Progenitor cell of endocrine pancreas (in vitro differentiated cells): ENCODE measurements at places on chromosomes 2 and 18.

- no peak for DNase-seq
These were observed 18.5 kb upstream of the DNER start for GRCh38 chr2:229732897-229733296.

- DNase-seq: peak; percentile 37
These were observed at the start of gene LYPD1 for GRCh38 chr2:132669908-132670495. TSS of gene LYPD1 (minus strand) at chr2:132670205. CDS start at chr2:132669932, 273 bp downstream.

GRCh38 chr2:157106950-157107349 lies 150.6 kb upstream of the GALNT5 start:
- DNase-seq: no peak

DNA sequence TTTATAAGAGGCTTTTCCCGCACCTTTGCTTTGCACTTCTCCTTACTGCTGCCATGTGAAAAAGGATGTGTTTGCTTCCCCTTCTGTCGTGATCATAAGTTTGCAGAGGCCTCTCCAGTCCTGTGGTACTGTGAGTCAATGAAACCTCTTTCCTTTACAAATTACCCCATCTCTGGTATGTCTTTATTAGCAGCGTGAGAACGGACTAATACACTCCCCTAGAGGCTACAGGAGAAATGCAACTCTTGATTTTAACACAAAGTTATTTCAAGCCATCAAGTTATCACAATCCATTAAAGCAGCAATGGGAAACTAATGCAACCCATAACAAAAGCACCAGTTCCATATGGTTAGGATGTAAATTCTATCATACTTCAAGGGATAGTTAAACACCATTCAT lies 1378.8 kb upstream of the DDX18 start:
- DNase-seq: no peak

DNA sequence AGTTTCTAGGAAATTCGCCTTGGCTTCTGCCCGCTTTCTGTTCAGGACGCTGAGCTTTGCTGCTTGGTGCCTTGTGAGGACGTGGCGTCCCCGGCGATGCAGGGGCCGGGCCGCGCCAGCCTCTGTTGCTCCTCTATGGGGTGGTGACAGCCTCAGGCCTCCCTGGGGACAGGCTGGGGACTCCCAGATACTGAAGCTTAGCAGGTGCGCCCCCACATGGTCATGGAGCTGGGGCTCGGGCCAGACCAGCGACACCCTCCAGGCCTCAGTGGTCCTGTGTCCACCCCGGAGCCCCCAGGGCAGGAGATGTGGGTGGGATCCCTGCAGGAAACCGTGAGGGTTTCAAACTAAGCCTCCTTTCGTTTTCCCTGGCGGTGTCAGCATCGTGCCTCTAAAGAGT lies 29.2 kb downstream of the KCNG2 start:
- DNase-seq: no peak

GRCh38 chr2:98773169-98773568 lies 42.2 kb upstream of the MGAT4A start:
- no peak for DNase-seq

GRCh38 chr2:12828980-12829379 lies 112.2 kb downstream of the TRIB2 start:
- DNase-seq: no peak

DNA sequence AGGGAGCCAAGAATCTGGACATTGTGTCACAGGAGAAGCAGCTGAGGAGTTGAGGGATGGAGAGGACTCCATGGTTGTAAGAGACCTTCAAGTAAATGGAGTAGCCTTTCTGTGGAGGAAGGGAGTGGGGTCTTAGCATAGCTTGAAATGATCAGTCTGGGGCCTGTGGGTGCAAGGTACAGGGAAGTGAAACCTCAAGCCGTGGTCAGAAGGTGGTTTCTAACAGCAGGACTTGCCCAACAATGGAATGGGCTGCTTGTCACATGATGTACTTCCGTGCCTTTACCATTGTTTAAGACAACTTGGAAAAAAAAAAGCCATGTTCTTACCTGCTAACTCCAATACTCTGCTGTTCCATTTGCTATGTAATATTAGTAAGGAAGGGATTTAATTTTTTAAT lies 140.7 kb downstream of the LDLRAD4 start:
- DNase-seq: no peak

- DNase-seq: no peak
These were observed 5.3 kb downstream of the ADCY3 start for GRCh38 chr2:24914713-24915112.

- DNase-seq: no peak
These were observed 35.8 kb downstream of the MTCL1 start for GRCh38 chr18:8741117-8741516.

DNA sequence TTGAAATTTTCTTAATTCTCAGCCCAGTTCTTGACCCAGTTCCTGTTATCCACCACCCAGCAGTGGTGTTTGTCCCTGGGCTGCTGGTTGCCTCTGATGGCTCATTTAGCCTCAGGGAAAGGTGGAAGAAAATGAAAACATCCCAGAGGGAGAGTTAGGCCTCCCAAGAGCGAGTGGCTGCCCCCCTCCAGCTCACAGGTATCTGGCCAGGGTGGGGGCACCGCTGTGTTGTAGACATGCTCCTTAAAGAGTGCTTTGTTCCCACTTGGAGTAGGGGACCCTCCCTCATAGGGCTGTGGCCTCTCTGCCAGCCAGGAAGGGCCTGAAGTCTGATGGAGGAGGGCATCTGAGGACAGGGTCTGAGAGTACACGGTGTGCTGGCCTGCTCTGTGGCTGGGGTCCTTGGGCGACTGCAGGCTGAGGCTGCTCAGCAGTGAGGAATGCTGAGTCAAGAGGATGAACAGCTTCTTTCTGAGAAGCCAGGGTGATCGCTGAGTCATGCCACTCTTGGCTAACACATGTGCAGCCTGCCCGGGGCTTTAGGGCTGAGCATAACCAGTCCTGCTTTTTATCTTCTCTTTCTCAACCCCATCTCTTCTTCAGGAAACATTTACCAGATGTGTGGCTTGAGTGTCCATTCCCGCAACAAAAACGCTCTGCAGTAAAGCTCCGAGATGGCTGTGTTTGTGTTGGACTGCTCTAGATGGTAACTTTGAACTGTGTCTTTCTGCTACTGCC lies 72.3 kb downstream of the IL1R2 start:
- DNase-seq: no peak

DNA sequence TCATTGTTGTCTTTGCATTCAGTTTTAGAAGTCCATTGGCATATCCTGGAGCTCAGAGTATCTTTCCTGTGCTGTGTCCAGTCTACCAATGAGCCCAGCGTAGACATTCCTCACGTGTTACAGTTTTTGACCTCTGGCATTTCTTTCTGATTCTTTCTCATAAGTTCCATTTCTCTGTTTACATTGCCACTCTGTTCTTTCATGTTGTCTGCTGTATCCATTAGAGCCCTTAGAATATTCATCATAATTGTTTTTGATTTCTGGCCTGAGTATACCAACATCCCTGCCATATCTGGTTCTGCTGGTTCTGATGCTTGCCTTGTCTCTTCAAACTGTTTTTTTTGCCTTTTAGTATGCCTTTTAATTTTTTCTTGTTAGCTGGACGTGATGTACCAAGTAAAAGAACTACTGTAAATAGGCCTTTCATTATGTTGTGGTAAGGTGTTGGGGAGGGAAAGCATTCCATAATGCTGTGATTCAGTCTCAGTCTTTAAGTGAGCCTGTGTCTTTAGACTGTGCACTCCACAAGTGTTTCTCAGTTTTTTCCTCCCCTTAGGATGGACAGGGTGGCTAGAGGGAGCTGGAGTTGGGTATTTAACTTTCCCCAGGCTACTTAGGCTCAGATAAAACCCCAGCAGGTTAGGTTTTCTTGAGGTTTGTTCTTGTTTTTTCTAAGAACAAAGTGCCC lies 35.6 kb downstream of the CEP192 start:
- DNase-seq: no peak

DNA sequence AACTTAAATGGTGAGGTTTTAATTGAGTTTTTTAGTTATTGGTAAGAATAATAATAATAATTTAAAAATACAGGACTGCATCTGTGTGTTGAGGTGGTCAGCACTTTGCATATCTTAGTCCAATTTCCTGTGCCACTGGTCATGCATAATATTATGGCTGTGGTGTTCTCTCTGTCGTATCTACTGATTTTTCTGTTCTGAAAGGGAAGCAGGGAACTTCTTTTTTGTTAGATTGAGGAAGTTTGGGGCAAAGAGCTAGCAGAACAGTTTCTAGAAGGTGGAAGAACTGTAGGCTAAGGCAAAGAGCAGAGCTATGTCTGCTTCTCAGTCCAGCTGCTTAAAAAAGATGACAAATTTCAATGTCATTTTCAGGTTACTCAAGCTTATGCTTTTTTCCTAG lies 74.3 kb downstream of the XRCC5 start:
- no peak for DNase-seq

GRCh38 chr18:8140841-8141501 lies 468.3 kb upstream of the RAB12 start:
- DNase-seq: no peak

GRCh38 chr2:237915576-237915975 lies 51.2 kb upstream of the UBE2F start:
- DNase-seq: no peak

DNA sequence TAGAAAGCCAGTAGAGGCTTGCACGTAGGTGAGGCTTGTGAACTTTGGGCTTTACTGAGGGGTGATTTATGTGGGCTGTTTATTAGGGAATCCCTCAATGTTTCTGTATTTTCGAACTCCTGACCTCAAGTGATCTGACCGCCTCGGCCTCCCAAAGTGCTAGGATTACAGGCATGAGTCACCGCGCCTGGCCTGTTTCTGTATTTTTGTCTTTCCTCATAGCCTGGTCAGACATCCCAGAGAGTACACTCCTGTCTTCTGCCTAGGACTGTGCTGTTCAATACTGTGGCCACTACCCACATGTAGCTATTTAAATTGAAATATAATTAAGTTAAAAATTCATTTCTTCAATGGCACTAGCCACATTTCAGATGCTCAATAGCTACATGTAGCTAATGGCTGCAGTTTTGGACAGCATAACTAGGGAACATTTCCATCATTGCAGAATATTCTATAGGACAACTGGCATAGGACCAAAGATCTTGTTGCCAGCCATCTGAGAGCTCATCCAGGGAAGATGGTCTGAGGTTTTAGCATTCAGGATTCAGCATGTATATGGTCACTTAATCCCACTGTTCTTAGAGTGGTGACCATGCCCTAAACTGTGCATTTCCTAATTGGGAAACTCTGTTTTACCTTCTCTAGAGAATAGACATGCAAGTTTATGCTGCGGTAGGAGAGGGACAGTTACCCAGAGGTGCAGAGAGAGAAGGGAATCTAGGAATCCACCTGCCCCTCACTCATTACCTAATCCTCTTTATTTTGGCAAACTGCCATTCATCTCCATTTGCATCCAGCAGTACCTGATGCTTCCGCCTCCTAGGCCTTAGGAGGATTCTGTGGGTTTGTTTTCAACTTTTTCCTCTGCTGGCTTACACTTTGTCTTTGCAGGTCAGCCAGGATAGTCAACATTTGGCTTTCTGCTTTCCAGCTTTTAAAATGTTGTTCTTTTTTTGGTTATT lies 64.4 kb downstream of the LCLAT1 start:
- DNase-seq: no peak

DNA sequence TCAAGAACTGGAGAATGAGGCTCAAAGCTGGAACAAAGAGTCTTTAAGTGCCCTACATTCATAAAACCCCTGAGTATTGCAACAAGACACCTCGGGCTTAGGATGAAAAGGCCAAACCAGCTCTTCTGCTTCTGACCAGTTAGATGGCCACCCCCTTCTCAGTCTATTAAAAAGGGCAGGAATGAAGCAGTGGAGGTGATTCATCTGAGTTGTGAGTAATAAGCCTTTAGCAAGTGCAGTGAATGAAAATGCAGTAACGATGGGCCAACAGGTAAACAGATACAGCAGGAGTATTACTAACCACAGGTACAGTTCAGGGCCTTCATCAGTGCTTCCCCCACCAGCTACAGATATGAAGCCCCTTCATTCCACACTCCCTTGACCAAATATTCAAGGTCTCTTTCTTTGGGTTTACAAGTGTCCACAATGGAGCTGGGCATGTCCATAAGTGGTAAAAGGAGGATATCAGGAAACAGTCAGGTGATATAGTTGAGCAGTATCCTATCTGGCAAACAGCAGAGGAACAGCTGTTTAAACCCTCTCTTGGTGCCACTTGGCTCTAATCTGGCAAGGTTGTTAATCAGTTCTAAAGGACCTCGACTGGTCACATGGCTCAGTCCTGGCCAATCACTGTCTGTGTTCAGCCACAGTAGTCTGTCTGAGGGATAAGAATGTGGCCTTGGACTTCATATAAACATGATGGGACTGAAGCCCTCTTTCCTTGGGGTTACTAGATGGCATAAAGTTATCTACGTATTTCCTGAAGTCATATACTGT lies 17.8 kb downstream of the SERPINB13 start:
- DNase-seq: no peak

- DNase-seq: no peak
These were observed 108.7 kb downstream of the UXS1 start for GRCh38 chr2:106085181-106085940.

- DNase-seq: no peak
These were observed 488.6 kb downstream of the METTL4 start for GRCh38 chr18:2082676-2083075.

GRCh38 chr18:41936471-41937134 lies 18.4 kb upstream of the PIK3C3 start:
- DNase-seq: no peak

DNA sequence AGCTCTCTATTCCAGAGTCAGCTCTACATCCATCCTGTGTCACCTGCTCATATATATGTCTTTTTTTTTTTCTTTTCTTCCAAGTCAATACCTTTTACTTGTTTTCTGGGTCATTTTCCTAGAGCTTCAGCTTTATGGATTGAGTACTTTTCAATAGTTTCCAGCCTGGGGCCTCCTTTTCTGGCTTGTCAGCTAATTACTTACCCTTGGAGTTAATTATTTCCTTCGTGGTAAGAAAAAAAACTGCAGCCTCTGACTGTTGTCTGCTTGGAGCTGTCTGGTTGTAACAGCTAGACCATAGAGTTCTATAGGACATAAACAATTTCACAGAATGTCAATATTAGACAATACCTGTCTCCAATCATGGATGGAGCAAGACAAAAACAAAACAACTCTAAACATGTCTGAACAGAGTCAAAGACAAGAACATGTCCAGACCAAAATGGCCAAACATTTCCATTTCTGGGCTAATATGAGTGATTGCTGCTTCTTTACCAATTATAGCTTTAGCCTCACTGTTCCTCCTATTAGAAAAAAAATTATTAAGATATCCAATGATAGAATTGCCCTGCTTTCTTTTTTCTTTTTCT lies 643.1 kb downstream of the SLC4A3 start:
- DNase-seq: no peak

GRCh38 chr2:206112846-206113547 lies 27.0 kb upstream of the INO80D start:
- no peak for DNase-seq

DNA sequence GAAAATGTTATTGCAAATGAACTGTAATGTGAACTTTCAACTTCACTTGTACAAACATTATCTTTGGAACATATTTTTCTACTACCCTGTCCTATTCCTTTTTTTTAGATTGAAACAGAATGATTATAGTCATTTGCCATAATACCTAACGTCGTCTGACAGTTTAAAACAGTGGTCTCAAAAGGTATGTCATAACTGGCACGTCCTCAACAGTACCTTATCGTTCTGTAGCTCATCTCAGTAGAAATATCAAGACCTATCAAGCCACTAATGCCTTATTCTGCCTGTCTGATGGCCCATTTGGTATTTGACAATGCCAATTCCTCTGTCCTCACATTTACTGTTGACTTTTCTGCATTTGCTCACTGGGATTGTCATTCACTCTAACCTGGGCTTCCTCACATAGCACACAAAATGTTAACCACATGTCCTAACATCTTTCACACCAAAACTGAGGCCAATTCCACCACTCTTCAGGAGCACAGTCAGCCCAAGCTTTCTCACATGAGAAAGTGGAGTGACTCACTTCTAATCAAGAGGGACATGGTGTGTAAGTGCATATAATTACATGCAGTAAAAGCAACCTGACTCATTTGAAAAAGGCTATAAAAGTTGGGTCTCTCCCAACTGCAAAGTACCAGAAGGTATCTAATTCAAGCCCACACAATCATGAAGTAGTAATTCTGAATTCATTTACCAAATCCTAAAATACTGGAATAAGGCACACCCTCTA lies 34.8 kb downstream of the DNER start:
- no peak for DNase-seq
